Activated naive CD4-positive, alpha-beta T cell treated with anti-CD3 and anti-CD28 coated beads, Interleukin-2, amount 10 ng/mL, durations not matched to agents 5 hours and 36 hours (primary cell): ENCODE measurements at places on chromosomes 12 and 14. TPM values are rescaled to one million over a fixed set of nuclear protein-coding genes. Genes with fewer than 3 reads are reported as not detected.

The GLIPR1L2 gene
- total RNA-seq, result 0.30 TPM

The ASCL1 gene
- total RNA-seq, result not detected

The CD69 gene
- total RNA-seq, result 152 TPM

The VASH1 gene
- total RNA-seq, result 2.6 TPM

The LUM gene
- total RNA-seq, result not detected

The MFAP5 gene
- not detected for total RNA-seq

The PPP4R4 gene
- total RNA-seq, result 3.0 TPM

The NTF3 gene
- total RNA-seq, result not detected

The AGAP2 gene
- total RNA-seq, result 68.6 TPM

The P2RX2 gene
- total RNA-seq, result not detected

The AMN gene
- total RNA-seq, result 0.78 TPM

The ZDHHC22 gene
- not detected for total RNA-seq

The ZNF10 gene
- 9.2 TPM for total RNA-seq

The ABHD12B gene
- total RNA-seq, result not detected

The FGF6 gene
- not detected for total RNA-seq

The HRK gene
- total RNA-seq, result not detected

The PTCSC3 gene
- not detected for total RNA-seq

The GNPNAT1 gene
- 12.2 TPM for total RNA-seq

The THTPA gene
- total RNA-seq, result 13.4 TPM

The GPR135 gene
- 0.89 TPM for total RNA-seq
